ENCODE measurements at places on chromosomes 13 and 19.

DNA sequence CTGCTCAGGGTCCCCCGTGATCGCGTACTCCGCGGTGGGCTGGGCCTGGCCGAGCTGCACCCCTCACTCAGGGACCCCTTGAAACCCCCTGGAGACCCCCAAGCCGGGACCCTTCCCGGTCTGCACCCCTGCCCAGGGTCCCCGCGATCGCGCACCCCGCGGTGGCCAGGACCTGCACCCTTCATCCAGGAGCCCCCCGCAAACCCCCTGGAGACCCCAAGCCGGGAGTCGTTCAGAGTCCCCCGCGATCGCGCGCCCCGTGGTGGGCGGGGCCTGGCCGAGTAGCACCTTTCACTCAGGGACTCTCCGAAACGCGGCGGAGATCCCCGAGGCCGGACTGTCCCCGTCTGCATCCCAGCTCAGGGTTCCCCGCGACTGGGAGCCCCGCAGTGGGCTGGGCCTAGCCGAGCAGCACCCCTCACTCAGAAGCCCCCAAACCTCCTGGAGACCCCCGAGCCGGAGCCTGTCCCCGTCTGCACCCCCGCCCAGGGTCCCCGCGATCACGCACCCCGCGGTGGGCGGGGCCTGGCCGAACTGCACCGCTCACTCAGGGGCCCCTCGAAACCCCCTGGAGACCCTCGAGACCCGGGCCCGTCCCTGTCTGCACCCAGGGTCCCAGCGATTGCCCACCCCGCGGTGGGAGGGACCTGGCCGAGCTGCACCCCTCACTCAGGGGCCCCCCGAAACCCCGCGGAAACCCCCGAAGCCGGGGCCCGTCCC is 748 bp downstream of the LMNB2 start:
- no peak for DNase-seq

- DNase-seq = no peak
These were observed 5.8 kb upstream of the ERCC2 start for GRCh38 chr19:45376045-45376724.

DNA sequence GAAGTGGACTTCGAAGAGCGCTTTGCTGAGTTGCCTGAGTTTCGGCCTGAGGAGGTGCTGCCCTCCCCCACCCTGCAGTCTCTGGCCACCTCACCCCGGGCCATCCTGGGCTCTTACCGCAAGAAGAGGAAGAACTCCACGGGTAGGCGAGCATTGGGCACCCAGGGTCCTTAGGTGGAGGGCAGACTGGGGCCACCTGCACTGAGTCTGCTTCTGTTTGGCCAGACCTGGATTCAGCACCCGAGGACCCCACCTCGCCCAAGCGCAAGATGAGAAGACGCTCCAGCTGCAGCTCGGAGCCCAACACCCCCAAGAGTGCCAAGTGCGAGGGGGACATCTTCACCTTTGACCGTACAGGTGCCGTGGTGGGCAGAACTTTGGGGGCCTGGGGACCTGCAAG is 8.0 kb upstream of the PRR19 start:
- no peak for DNase-seq

DNA sequence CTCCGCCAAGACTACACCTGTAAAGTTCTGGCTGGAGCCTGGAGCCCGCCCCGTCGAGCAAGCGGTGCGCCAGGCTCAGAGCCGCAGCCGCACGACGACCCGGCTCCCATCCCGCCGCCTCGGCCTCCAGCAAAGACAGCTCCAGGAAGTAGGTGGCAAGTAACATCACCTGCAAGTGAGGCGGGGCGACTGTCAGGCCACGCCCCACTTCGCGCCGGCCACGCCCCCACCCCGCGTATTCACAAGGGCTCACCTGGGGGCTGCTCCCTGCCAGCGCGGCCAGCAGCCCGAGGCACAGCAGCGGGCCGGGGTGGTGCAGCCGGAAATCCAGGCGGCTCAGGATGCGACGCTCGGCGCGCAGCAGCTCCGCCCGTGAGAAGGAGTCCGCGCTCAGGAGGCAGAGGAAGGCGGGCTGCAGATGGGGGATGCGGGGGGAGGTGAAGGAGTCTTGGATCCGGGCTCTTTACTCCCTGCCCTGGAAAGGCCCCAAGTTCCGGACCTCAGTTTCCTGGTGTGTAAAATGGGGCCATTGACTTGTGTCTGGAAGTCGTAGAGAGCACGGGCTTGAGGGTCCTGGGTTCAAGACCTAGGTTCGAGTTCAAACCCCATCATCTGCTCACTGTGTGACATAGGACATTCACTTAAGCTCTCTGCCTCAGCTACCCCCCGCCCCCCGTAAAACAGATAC is 3.2 kb downstream of the CCNP start:
- no peak for DNase-seq

- no peak for DNase-seq
These were observed 99.2 kb upstream of the WASF3 start for GRCh38 chr13:26458196-26458749.

DNA sequence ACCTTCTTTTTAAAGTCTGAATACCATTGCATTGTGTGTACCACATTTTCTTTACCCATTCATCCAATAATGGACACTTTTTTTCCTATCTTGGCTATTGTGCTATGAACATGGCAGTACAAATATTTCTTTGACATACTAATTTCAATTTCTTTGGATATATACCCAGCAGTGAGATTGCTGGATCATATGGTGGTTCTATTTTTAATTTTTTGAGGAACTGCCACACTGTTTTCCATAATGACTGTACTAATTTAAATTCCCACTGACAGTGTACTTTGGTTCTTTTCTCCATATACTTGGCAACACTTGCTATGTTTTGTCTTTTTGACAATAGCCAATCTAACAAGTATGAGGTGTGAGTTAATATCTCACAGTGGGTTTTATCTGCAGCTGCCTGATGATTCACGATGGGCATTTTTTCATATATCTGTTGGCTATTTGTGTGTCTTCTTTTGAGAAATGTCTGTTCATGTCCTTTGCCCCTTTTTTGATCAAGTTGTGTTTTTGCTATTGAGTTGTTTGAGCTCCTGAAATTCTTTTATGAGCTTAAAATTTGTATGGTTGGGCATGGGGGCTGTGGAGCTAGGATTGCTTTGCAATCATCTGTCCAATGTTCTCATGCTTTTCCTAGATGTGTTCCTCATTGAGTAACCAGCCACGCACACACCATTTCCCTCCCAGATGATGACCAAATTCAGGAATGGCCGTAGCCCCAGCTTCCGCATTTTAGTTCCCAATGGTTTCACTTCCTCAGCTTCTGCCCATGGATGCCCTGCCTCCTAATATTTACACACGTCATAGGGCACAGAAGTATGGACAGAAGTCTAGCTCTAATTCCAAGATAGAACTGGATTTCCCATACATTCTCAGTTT is 380.0 kb upstream of the SGCG start:
- DNase-seq = no peak

GRCh38 chr19:6826281-6826920 is 53.9 kb downstream of the VAV1 start:
- no peak for DNase-seq

GRCh38 chr13:32969516-32969941 is 46.7 kb upstream of the KL start:
- no peak for DNase-seq

DNA sequence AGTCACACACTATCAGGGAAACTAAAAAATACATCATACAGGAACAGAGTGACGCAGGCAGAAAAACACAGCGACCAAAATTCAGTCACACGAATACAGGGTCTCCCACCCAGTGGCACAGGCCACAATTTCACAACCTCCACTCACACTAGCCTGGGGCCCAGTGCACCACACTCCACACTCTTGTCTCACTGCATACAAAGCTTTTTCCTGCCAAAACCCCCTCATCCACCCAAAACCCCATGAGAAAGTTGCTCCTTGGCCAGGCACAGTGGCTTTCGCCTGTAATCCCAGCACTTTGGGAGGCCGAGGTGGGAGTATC is 1.2 kb downstream of the S1PR5 start:
- DNase-seq = no peak

DNA sequence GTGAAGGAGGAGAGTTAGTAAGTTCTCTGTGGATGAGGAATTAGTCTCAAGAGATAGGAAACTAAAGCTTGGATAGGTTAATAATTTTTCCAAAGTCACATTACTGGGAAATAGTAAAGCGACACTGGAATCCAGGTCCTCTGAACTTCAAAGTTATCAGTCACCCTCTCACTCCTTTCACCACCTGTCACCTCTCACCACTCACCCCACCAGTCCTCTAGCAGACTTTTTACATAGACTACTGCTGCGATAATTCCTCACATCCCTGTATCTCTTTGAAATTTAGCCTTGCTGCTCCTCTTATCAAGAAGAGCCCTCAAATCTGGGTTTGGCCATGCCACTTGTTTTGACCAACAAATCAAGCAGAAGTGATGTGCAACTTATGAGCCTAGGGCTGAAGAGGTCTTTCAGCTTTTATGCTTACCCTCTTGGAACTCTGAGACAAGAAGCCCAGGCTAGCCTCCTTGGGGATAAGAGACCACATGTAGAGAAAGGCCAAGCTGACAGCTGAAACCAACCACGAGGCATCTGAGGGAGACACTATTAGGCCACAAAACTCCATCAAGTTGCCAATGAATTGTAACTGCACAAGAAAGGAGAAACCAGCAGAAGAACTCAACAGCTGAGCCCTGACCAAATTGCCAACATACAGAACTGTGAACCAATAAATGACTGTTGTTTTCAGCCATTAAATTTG is 41.2 kb downstream of the STARD13 start:
- no peak for DNase-seq

DNA sequence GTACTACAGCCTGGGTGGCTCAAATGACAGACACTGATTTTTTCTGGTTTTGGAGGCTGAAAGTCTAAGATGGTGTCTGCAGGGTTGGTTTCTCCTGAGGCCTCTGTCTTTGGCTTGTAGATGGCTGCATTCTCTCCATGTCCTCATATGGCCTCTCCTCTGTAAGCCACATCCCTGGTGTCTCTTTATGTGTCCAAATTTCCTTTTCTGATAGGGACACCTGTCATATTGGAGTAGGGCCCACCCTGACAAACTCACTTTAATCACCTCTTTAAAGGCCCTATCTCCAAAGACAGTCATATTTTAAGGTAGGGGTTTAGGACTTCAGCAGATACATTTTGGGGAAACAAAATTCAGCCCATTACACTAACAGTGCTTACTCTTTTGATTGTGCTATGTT is 32.0 kb upstream of the WASF3 start:
- no peak for DNase-seq

- no peak for DNase-seq
These were observed 55.4 kb upstream of the ZNF724 start for GRCh38 chr19:23305555-23305954.

GRCh38 chr13:51360489-51360888 is 21.0 kb downstream of the SERPINE3 start:
- DNase-seq = no peak

GRCh38 chr19:40547836-40548235 is 28.8 kb upstream of the SHKBP1 start:
- no peak for DNase-seq

DNA sequence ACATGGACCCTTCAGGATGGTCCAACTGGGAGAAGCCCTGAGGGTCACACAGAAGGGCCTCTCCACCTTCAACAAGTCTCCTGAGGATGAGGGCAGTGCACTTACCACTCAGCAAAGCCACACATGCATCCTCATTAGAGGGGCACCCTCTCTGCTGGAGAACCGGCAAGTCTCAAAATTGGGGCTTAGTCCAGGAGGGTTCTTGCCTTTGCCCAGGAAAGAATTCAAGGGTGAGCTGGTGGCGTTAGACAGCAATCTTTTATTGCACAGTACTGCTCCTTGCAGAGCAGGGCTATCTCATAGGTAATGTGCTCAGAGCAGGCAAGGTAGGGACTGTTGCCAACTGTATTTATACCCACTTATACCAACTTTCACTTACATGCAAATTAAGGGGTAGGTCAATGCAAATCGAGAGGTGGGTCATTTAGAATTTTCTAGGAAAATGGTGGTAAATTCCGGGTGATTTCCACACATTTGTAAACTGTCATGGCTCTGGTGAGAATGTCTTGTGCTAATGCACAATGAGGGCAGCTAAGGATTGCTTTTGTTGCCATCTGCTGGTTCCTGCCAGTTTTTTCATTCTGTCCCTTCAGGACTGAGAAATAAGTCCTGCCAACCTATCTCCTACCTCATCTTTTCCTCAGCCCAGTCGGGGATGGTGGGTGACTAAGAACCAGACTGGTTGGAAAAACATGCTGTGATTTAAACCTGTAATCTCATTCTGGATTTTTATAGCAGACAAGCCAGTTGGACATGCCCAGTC is 27.8 kb upstream of the IGSF23 start:
- DNase-seq = no peak

- DNase-seq = no peak
These were observed 34.9 kb downstream of the EPS15L1 start for GRCh38 chr19:16436780-16437332.

- DNase-seq = no peak
These were observed 12.2 kb upstream of the DLEU7 start for GRCh38 chr13:50855681-50856080.

DNA sequence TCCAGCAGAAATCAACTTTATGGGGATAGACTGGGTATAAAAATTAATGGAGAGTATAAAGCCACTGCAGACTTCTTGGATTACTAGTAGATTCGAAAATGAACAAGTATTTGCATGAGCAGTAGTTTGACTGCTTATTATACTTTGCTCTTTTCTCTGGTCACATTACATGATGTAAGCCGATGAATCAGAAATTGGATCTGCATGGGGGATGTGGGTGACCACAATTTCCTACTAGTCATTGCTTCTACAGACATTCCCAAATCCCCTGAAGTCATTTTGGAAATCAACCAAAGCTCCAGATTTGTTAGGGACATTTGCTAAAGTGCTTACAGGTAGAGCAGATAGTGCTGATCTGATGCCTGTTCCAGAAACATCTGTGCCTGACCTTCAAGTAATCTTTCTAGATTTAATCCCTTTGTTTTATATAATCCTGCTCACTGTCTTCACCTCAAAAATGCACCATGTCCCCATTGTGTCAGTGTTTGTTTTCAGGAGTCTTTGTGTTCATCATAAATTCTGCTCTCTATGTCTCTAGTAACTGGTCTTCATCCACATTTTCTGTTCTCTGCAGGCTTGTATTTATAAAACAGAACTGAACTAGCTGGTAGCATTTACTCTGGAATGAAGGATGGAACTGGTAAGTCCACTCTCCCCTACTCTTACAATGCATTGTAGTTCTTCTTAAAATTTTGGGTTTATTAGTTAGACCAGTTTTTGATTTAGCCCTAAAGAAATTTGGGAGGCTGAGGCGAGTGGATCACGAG is 201.5 kb upstream of the CSNK1A1L start:
- no peak for DNase-seq

GRCh38 chr13:43446126-43446525 is 340.6 kb downstream of the ENOX1 start:
- no peak for DNase-seq

- no peak for DNase-seq
These were observed 6.0 kb downstream of the COX6B2 start for GRCh38 chr19:55348317-55349034.
